ENCODE measurements at places on chromosomes 4 and X.

DNA sequence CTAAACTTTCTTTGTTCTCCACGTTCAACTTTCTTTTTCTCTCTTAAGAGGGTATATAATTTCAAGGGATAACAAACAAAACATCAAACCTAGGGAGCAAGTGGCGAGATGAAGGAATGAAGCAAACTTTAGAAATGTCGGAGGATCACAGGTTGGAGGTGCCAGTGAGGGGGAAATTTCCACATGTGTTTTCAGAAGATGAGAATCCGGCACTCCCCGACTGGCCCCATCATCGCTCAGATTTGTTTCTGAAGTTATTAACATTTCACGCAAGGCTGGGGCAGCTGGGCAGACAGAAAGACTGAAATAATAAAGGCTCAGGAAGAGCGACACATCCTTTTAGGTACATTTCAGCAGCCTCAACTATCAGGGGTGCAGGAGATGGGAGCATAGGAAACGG, 134.9 kb downstream of the SMIM20 start:
- DNase-seq = no peak

DNA sequence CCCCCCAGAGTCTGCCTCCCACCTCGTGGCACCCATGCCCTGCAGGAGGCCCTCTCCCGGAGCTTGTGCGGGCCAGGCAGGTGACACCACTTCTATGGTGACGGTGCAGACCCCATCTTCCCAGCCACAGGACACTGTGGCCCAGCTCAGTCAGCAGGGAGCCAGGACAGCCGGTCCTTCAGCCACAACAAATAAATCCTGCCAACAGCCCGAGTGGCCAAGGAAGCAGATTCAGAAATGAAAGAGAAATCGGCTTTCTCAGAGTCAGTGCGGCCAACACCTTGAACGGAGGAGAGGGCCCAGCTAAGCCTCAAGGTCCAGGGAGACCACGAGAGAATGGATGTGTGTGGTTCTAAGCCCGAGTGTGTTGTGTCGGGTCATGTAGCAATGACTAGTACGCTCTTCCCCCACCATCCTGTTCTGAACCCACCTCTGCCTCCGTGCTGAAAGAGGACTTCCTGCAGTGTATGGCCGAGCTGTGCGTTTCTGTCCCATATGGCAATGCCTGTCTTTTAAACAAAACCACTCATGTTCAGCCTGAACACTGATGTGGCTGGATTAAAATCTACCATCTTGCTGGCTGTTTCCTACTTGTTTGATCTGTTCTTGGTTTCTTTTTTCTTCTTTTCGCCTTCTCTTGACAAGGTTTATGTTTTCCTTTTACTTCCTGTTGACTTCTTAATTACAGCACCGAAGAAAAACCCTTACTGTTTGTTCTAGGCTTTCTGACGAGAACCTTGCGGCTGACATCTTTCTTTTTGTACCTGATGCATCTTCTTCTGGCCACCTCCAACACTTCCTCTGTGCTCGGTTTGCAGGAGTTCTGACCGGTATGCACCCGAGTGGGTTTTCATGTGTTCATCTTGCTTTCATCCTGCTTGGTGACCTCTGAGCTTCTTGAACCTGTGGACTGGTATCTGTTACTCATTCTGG, 53.1 kb downstream of the GAK start:
- DNase-seq = no peak

- DNase-seq = no peak
Observed at GRCh38 chrX:139971394-139971749, 6.1 kb upstream of the CXorf66 start.

- DNase-seq = no peak
Observed at GRCh38 chrX:53194308-53194707, 30.7 kb downstream of the KDM5C start.

DNA sequence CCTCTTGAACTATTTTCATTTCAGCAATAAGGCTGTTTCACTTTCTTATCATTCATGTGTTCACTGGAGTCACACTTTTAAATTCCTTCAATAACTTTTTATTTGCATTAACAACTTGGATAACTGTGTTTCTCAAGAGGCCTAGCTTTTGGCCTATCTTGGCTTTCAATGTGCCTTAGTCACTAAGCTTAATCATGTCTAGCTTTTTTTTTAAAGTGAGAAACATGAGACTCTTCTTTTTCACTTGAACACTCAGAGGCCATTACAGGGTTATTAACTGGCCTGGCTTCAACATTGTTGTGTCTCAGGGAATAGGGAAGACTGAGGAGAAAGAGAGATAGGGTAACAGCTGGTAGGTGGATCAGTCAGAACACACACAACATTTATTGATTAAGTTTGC, 64.0 kb upstream of the VCX2 start:
- DNase-seq = no peak

DNA sequence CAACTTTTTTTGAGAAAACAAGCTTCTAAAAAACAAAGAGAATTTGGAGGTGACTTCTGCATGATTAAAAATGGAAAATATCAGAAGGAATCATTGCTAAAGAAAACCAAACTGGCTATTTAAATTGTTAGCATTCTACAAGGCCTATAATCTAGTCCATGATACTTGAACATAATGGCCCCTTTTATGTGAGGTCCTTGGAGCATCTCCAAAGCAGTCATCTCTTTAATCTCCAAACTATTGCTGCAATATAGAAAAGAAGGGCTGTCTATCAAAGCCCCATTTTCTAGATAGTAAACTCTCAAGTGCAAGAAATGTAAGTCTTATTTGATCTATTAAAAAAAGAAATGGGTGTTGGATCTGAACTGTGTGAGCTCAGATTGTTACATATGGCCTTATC, 615.1 kb downstream of the CENPC start:
- DNase-seq = no peak

DNA sequence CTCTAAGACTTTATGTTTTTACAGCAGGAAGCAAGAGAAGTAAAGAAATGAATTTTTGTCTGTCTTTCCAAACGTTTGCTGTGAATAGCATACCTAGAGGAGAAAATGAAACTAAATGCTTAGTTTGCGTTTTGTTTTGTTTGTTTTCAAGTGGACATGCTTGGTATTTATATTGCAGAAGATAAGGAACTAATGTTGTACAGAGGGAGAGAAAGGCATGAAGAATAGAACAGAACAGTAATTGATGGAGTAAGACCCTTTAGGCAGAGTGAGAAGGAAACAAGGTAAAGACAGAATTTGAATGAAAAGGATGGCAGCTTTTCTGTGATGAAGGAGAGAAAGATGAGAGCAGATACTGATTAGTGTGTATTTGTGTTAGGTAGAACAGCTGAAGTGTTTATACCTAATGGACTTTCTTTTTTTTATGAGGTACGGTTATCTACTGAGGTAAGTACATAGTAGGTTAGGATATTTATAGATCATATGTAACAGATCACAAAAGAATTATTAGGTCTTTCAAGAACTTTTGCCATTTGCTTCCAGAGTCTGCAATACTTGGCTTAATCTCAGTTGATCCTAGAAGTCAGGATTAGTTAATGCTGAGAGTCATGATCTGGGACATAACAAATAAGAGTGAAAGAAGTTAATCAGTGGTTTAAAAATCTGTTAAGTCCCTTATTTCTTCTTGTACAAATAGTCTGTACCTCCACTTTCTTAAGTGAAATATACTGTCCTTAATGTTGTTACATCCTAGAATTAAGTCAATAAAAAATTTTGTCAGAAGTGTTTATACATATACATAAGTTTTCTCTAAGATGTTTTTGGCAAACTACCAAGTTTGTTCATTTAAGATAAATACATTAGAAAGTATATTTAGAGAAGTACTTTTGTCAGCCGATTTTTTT, 36.8 kb downstream of the FABP2 start:
- no peak for DNase-seq

DNA sequence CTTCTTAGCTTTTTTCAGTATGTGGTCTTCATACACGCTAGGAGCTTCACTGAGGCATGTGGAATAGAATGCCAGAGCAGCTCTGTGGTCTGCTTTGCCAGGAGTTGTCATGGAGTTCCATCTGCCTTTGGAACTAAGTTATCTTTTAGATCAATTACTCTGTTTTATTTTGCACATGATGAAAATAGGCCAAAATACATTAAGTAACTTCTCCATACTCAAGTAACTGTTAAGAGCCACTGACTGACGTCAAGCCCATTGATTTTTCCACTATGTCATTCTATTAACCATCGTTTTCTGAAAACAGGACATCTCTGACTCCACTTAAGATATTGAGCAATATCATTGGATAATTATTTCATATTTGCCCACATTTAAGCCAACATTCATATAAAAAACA, 415.1 kb upstream of the MAD2L1 start:
- no peak for DNase-seq

GRCh38 chrX:2311501-2311900, 189.3 kb downstream of the DHRSX start:
- DNase-seq = no peak

Data from stimulated activated naive CD4-positive, alpha-beta T cell (primary cell).